ENCODE measurements at places on chromosomes 6 and 20. TPM values are rescaled to one million over a fixed set of nuclear protein-coding genes. Genes with fewer than 3 reads are reported as not detected.

The PNPLA1 gene
- 0.23 TPM for total RNA-seq

GRCh38 chr6:87291883-87292282 lies 30.5 kb upstream of the SMIM8 start:
- no peak for DNase-seq

The ROS1 gene
- total RNA-seq: not detected

The BYSL gene
- total RNA-seq: 12.0 TPM

The SEMG2 gene
- not detected for total RNA-seq

DNA sequence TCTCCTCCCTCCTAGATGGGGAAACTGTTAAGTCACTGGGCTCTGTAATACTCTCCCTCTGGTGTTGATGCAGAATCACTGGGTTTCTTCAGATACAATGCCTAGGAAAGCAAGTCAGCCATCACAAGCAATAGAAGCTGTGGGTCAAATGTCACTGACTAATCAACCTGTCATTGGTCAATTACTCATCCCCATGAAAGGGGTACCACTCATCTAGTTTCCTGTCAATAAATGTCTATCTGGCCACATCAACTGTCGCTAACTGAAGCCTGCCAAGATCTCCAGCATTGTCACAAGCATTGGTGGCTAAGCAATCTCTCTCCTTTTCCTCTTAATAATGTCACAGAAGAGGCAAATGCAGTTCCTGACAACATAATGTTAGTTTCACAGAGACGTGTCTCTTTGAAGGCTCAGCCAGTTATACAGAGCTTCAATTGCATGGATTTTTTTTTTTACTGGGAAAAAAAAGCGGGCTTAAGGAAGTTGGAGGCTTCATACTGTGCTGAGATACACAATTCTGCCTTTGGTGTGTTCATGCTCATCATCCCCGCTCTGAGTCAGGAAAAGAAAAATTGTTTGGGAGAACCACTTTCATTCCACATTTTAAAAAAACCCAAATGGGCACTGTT lies 355.9 kb downstream of the BTBD9 start:
- DNase-seq: no peak
